ENCODE measurements at places on chromosomes 2 and 18. TPM values are rescaled to one million over a fixed set of nuclear protein-coding genes. Genes with fewer than 3 reads are reported as not detected.

Gene PLCD4
- 0.31 TPM for total RNA-seq

Gene SERPINB13
- not detected for total RNA-seq

Gene MYO1B
- 82.7 TPM for total RNA-seq

Gene USP40
- total RNA-seq: 27.9 TPM

Gene SRD5A2
- total RNA-seq: 0.04 TPM

Gene ABHD1
- total RNA-seq: 1.3 TPM

Gene CFC1B
- total RNA-seq: not detected

Gene SFT2D3
- total RNA-seq: 4.4 TPM

Gene GAL3ST2
- total RNA-seq: not detected

Gene ST6GAL2
- total RNA-seq: 19.0 TPM

Gene CDK5R2
- total RNA-seq: 2.5 TPM

Gene KRTCAP3
- 1.4 TPM for total RNA-seq

Gene ZDBF2
- 1.1 TPM for total RNA-seq

Gene TMEM17
- total RNA-seq: 5.7 TPM

Gene ANKRD30B
- total RNA-seq: not detected

Gene MDH1B
- total RNA-seq: 1.7 TPM

Gene ABCG5
- total RNA-seq: not detected

Gene COL5A2
- 56.0 TPM for total RNA-seq

Gene ADGRF3
- 0.07 TPM for total RNA-seq

Gene EMX1
- 0.07 TPM for total RNA-seq

Gene RTKN
- total RNA-seq: 20.5 TPM

Gene HES6
- total RNA-seq: 12.2 TPM

Gene LYPD1
- total RNA-seq: 18.2 TPM

Gene PROM2
- not detected for total RNA-seq

Gene TMEM178A
- total RNA-seq: 0.10 TPM

Gene PKDCC
- 32.9 TPM for total RNA-seq

Gene FAM237A
- not detected for total RNA-seq

Gene CCDC68
- 5.8 TPM for total RNA-seq

Gene FBLN7
- total RNA-seq: 0.86 TPM

Gene AGXT
- total RNA-seq: not detected

Gene LCT
- 0.03 TPM for total RNA-seq

Gene ESPNL
- total RNA-seq: 0.44 TPM

Gene GPAT2
- not detected for total RNA-seq

Gene NYAP2
- total RNA-seq: 0.02 TPM

Gene HOXD8
- total RNA-seq: 5.9 TPM

Gene PRSS56
- 0.16 TPM for total RNA-seq
